ENCODE measurements at places on chromosomes 6 and 20.
A peak's percentile ranks its signal among the peaks of the same experiment; 100 is the strongest.

- no peak for DNase-seq
These were observed 41.3 kb upstream of the BTN3A2 start for GRCh38 chr6:26323525-26324294.

DNA sequence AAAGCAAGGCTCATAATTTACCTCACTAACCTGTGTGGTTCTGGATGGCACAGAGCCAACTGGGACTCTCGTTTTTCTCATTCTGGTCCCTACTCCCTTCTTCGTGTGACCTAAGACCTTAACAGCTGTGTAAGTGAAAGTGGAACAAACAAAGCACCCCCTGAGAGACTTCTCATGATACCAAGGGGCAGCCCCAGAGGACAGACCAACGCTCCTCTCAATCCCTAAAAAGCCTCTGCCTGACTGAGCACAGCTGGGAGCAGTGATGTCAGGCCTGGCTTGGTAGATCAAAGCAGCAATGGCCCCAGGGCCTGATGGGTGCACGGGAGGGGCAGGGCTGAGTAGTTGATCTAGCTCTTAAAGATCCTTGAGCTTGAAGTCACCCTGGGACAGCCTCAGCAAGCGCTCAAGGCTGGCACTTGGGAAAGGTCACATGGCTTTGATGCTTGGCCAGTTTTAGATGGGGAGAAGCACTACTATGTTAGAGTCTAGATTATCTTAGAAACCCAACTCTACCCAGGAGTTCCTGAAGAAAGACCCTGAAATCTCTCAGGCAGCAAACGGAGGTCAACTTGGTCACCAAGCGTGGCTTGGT, 16.2 kb upstream of the TGM2 start:
- DNase-seq = no peak

DNA sequence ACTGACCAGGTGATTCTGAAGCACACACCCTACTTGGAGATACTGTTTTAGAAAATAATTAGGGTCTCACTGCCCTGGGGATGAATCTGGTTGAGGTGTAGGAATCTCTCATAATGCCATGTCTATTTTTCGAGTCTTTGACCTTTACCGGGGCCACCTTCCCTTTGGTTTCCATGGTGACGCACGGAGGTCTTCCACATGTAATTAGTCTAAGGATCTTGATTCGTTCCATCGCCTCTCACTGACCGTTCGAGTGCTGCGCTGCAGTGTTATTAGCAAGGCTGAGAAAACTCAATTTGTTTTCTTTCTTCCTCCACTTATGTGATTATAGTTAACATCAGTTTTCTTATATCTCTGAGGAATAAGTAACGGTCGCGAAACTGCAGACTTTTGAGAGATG, 144.3 kb upstream of the SPACA1 start:
- DNase-seq = no peak

- DNase-seq = no peak
These were observed 356.2 kb downstream of the GJA1 start for GRCh38 chr6:121791396-121792315.

- DNase-seq = no peak
These were observed 55.5 kb downstream of the ZHX3 start for GRCh38 chr20:41261790-41262717.

DNA sequence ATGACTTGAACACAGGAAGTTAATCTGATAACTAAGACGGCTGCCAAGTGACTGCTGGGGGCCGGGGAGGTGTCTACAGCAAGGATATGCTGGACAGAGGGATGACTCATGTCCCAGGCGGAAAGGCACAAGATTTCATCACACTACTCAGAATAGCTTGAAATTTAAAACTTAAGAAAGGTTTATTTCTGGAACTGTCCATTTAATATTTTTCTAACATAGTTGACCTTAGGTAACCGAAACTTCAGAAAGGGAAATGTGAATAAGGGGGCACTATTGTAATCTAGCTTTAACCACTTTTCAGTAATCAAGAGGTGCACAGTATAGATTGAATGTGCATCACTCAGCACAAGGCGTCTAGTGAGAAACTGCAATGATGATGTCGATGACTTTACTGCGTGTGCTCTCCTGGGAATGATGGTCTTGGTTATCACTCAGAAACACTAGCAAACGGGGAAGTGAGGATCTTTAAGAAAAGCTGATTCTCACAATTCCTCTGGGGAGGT, 171.5 kb downstream of the QKI start:
- peak; percentile 55 for DNase-seq

DNA sequence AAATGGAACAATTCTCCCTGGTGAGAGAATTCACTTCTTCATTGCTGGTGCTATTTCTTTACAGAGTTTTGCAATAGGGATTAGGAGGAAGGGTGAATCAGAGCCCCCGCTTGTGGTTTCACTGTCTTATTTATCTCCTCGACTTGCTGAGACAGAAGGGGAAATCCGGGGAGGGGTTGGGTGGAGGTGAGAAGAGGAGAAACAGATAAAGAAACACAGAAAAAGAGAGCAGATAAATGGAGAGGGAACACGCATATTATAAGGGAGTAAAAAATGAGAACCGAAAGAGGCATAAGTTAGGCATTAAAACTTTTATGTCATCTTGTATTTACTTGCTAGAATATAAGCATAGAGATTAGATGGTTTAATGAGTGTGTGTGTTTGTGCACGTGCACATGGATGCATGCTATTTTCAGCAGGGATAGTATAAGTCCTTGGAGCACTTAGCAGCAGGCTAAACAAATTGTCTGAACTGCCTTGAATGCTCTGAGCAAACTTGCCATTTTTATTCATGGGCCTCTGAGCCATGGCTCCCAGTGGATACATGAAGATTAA, 105.0 kb downstream of the OLIG3 start:
- no peak for DNase-seq

GRCh38 chr6:150380256-150380655, 11.4 kb downstream of the IYD start:
- no peak for DNase-seq

DNA sequence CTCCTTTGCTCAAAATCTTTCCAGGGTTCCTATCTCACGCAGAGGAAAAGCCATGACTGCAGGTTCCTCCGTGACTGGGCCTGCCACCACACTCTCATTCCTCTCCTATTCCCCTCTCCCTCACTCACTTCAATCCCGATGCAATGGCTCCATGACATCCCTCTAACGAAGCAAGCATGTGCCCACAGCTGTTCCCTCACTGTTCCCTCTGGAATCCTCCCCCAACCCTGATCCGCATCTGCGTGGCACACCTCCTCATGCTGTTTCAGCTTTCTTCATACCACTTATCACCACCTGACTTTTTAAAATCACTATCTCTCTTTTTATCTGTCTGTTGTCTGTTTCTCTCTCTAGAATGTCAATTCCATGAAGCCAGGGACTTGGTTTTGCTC, 25.5 kb downstream of the ANGPT4 start:
- DNase-seq = no peak

GRCh38 chr20:37305079-37305478, 15.6 kb downstream of the MANBAL start:
- DNase-seq = no peak

DNA sequence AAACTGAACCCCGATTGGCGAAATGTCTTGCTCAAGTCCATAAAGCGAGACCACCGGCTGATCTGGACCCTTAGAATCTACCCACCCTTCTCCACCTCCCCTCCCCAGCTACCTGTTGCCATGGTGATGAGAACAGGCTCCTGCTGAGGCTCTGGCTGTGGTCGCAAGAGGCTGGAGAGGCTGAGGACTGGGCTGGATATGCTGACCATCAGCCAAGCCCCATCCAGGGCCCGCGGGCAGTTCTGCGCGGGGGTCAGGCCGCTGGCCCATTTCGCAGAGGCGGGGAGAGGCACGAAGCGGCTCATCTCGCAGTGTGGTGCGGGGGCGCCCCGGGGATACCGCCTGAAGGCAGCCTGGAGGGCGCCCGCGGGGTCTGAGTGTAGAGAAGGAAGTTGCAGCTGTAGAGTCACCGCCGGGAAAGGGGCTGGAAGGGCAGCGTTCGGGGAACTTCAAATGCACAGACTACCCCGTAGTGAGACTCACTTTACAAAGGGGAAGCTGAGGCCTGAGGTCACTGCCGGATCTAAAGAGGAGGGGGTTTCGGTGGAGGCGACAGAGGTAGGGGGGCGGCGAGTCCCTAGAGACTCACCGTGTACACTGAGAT, 671 bp downstream of the TAPBP start:
- DNase-seq = no peak

- DNase-seq = no peak
These were observed 10.9 kb upstream of the E2F1 start for GRCh38 chr20:33697129-33697528.

- no peak for DNase-seq
These were observed 41.0 kb downstream of the PKHD1 start for GRCh38 chr6:52046456-52046855.

DNA sequence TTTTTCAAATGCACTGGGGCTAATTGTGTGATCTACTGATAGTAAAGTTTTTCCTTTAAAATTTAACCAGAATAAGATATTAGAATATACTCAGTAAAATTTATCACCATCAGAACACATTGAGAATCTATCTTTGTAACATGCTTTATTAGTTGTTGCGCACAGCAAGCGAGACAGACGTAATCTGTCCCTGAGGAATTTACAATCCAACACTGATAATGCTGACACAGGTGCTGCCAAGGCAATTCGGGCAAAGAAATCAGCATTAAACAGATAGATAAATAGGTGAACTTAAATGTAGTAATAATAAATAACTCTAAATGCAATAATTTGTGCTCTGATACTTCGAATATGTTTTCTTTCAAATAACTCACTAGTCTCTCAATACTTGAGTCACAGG, 607.2 kb downstream of the HTR1B start:
- no peak for DNase-seq

DNA sequence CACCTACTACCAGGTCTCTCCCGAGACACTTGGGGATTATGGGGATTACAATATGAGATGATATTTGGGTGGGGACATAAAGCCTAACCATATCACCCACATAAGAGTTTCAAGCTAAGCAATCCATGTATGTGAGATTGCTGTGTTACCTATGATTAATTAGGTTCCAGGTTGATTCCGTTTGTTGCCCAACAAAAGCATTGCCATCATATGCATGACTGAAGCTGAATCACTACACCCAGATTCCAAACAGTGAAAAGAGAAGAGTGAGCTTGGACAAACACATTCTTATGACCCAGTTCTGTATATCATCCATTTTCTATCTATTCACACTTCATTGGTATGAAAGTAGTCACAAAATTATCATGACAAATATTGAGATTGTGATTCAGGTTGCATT, 952.5 kb upstream of the MAN1A1 start:
- no peak for DNase-seq

GRCh38 chr6:154648888-154649205, 84.4 kb upstream of the SCAF8 start:
- DNase-seq = no peak

DNA sequence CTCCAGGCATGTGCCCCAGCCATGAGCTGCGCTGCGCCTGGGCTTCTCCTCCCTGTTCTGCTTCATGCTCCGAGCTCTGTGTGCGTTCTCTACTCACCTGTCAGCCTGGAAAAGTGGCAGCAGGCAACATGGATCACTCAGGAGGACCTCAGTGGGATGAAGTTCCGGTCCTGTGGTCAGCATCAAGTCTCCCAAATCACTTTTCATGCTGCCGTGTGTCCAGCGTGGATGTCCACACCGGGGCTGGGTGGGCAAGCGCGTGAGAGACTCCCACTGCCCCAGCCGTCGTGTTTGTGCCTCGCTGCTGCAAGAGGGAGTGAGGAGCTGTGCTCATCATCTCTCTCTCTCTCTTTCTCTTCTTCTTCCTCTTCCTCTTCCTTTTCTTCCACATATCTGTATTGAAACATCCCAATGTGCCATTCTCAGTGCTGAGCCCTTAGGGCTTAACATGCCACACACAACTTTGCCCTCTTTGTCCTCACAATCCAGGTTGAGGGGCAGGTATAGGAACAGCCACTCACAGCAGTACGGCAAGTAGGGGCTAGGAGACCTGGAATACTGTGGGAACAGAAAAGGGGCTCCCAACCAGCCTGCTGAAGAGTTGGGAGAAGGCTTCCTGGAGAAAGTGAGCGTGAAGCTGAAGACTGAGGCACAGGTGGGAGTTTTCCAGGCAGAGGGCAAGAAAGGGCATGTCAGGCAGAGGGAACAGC, 3.8 kb upstream of the PDYN start:
- no peak for DNase-seq

DNA sequence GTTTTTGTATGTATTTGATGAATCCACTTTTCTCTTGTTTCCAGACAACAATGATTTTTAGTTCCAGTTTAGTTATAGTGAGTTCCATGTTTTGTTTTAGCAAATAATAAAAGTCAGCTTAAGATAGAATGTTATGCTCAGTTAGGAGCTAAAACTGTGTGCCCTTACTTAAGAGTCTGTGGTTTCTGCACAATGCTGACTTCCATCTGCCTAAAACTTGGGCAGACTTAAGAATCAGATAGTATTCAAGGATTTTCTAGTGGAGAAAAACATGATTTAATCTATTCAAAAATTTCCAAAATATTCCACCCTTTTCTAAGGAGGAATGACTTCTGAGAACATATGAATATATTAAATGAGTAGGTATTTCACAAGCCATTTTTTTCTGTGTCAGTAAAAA, 32.8 kb downstream of the LAMA4 start:
- no peak for DNase-seq

DNA sequence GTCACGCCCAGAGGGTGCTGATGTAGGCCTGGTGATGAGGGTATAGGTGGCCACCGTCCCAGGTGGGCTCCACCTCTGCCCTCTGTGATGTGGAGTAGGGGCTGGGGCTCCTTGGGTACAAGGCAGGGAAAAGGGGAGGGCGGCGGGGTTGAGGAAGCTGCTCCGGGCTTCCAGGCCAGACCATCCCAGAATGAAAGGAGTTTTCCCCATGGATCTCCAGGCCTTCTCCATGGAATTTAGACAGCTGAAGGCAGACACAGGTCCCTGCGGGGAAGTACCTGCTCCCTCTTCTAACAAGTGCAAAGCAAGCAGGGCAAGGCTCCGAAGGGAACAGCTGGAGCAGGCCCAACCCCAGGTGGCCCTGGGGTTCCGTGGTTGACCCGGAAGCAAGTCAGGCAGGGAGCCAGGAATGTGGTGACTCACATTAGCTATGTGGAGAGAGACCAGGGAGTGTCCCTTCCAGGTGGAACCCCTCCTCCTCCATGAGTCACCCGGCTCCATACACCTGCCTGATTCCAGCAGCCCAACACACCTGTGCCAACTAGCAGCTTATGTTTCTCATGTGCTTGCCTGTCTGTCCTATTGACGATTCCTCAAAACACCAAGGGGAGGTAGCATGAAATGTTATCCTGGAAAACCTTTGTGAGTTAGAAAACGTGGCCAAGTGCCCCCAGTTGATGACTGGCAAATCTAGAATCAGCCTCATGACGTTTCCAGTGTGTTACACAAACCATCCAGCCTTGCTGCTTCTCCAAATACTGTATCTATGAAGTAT, 59.7 kb upstream of the SNX9 start:
- DNase-seq = no peak

GRCh38 chr20:11544029-11544678, 373.5 kb upstream of the BTBD3 start:
- DNase-seq = peak; percentile 37

GRCh38 chr6:55276745-55277530, 50.3 kb upstream of the GFRAL start:
- DNase-seq = peak; percentile 26

GRCh38 chr6:25898289-25898977, 24.4 kb upstream of the SLC17A3 start:
- DNase-seq = no peak

- DNase-seq = no peak
These were observed 17.8 kb upstream of the FKBP5 start for GRCh38 chr6:35706468-35706867.

- no peak for DNase-seq
These were observed 4.0 kb upstream of the ADGRF5 start for GRCh38 chr6:46925563-46926253.

All from AG04450 (cell line).